ENCODE measurements at places on chromosomes 5 and 9. TPM values are rescaled to one million over a fixed set of nuclear protein-coding genes. Genes with fewer than 3 reads are reported as not detected.

The ADCY2 gene
- not detected for total RNA-seq

The ARPC5L gene
- total RNA-seq: 90.6 TPM

The KIF12 gene
- total RNA-seq: not detected

The SOWAHA gene
- total RNA-seq: 0.42 TPM

The WNT8A gene
- not detected for total RNA-seq

The ADGRD2 gene
- total RNA-seq: not detected

The FGFR4 gene
- total RNA-seq: 1.1 TPM

The NDUFS4 gene
- 49.7 TPM for total RNA-seq

The SWI5 gene
- 12.1 TPM for total RNA-seq

The ANKRD55 gene
- total RNA-seq: not detected

The LIFR gene
- total RNA-seq: not detected

The IFNB1 gene
- 1.2 TPM for total RNA-seq

The INSYN2B gene
- not detected for total RNA-seq

The LCN15 gene
- not detected for total RNA-seq

The PNPLA7 gene
- total RNA-seq: 3.0 TPM

The NR2F1 gene
- total RNA-seq: not detected

The SIL1 gene
- total RNA-seq: 24.5 TPM

The DOCK2 gene
- 271 TPM for total RNA-seq

The GRIN3A gene
- total RNA-seq: not detected

The LVRN gene
- 0.09 TPM for total RNA-seq

The PCDHA13 gene
- not detected for total RNA-seq

The SLC34A3 gene
- not detected for total RNA-seq

The TAS2R1 gene
- total RNA-seq: not detected

The DHFR gene
- 76.9 TPM for total RNA-seq

The ALDH1A1 gene
- total RNA-seq: not detected

The SPINK7 gene
- total RNA-seq: not detected

The GRXCR2 gene
- not detected for total RNA-seq

The SV2C gene
- total RNA-seq: 0.26 TPM

The IL4 gene
- 2.5 TPM for total RNA-seq

The PRDM9 gene
- not detected for total RNA-seq

The DNAH5 gene
- total RNA-seq: not detected

The CTXN3 gene
- total RNA-seq: not detected

The SGCD gene
- not detected for total RNA-seq

The ATG12 gene
- total RNA-seq: 36.5 TPM

The PRSS3 gene
- total RNA-seq: not detected

The CARTPT gene
- total RNA-seq: not detected

The IRX4 gene
- total RNA-seq: not detected

The CACNA1B gene
- total RNA-seq: not detected

The GGTA1 gene
- total RNA-seq: not detected

The AQP3 gene
- 10.4 TPM for total RNA-seq

The DAP gene
- 52.2 TPM for total RNA-seq

The PCDHA4 gene
- not detected for total RNA-seq

The STXBP1 gene
- total RNA-seq: 22.8 TPM

The ARL10 gene
- 6.3 TPM for total RNA-seq

The IL13 gene
- 119 TPM for total RNA-seq

The F12 gene
- 1.3 TPM for total RNA-seq

The F2RL2 gene
- total RNA-seq: not detected

The ZFR gene
- total RNA-seq: 39.8 TPM

The ZFP2 gene
- 0.19 TPM for total RNA-seq

The TLX3 gene
- total RNA-seq: not detected

The SLC4A9 gene
- 0.35 TPM for total RNA-seq

The ALDOB gene
- not detected for total RNA-seq

The CDKN2B-AS1 gene
- 3.3 TPM for total RNA-seq

The OCLN gene
- 1.9 TPM for total RNA-seq

The ARID3C gene
- total RNA-seq: 0.26 TPM

The SLCO6A1 gene
- total RNA-seq: not detected
